NCI-H2227 treated with DMSO at 0.1 percent for 48 hours (cell line): ENCODE measurements at places on chromosomes 1 and 21.

DNA sequence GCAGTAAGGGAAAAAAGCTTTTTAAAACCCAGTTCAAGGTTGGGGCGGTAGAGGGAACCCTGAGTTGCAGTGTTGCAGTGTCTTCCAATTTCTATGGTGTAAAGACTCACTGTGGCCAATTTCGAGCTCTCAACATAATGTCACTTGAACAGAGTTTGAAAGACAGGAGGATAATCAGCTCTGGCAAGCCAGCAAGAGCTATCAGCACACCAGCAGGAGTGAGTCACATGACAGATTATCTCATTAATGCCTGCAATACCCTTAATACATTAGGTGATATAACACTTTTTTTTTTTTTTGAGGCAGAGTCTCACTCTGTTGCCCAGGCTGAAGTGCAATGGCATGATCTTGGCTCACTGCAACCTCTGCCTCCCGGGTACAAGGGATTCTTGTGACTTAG lies 22.8 kb downstream of the SLC9C2 start:
- DNase-seq, result no peak

DNA sequence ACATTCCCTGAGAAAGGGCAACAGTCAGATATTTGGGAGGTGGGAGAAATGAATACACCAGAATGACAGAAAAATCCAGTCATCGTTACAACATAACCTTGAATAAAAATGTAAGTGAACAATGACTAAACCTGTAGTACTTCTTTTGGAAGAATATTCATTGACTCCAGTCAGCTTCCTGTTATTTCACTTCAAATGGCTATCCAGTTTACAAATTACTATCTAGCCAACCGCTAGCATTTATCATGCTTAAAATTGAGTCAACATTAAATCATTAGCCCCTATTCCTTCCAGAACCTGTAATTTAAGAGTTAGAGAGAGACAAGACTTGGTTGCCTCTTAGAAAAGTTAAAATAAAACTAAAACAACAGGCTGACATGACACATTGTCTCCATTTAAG lies 33.6 kb downstream of the WLS start:
- DNase-seq, result no peak

GRCh38 chr21:36730291-36731281 lies 31.7 kb downstream of the SIM2 start:
- DNase-seq, result no peak

DNA sequence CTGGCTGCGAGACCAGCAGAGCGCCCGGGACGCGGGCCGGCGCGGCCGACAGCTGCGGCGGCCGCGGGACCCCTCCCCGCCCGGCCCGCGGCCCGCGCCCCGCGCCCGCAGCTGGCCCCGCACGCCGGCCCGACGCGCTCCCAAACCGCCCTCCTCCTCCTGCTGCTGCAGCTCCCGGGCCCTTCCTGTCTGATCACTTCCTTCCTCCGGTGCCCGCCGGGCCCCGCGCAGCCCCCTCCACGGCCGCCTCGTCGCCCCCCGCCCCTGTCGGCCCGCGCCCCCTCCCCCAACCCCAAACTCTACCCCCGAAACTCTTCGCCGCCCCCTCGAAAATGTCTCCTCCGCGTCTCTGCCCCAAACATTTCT lies 594 bp downstream of the LUZP1 start:
- DNase-seq, result peak; percentile 34

GRCh38 chr1:87968197-87968955 lies 639.7 kb downstream of the LMO4 start:
- no peak for DNase-seq

DNA sequence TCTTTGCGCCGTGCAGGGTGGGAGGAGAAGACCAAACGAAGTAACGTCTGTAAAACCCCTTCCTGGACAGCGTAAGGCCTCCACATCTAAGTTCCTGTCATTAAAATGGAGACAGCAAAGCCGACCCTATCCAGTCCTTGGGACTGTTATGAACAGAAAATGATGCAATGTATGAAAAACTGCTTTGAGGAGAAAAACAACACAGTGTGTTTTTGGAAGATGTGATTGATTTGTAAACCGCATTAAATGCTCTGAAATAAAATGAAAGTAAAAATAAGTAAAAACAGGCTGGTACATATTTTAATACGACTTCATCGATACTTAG lies 827 bp upstream of the URB1 start:
- peak; percentile 62 for DNase-seq

DNA sequence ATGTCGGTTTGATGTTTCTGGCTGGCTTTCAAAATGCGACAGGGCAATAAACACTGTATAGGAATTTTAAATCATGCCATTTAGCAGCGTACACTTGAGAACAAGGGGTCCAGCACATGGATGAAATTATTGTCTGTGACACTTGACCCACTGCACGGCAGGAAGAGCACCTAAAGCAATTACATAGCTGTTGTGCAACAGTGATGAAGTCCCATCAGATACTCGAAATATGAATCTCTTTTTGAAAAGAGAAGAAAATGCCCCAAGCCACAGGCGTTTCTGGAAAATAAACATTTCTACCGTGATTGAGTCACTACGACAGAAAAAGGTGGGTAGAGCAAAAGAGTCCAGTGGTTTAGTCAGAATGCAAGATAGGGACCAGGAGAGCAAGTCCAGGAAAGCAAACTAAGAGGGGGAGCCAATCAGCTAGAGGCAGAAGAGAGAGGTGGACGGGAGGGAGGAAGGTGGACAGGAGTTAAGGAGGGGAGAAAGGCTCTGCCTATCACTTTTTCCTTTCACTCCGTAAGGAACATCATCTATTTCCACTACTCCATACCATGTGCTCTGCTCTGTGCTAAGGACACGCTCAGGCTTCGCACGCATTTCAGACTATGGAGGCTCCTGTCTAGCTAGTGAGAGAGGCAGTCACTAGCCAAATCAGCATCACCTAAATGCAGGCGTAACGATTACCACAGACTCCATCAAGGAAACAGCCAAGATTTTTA lies 6.4 kb downstream of the DSCAM start:
- DNase-seq, result no peak

- DNase-seq, result no peak
Observed at GRCh38 chr1:2240270-2241156, 12.4 kb downstream of the SKI start.

GRCh38 chr1:54624466-54625464 lies 1.4 kb upstream of the FAM151A start:
- DNase-seq, result no peak

DNA sequence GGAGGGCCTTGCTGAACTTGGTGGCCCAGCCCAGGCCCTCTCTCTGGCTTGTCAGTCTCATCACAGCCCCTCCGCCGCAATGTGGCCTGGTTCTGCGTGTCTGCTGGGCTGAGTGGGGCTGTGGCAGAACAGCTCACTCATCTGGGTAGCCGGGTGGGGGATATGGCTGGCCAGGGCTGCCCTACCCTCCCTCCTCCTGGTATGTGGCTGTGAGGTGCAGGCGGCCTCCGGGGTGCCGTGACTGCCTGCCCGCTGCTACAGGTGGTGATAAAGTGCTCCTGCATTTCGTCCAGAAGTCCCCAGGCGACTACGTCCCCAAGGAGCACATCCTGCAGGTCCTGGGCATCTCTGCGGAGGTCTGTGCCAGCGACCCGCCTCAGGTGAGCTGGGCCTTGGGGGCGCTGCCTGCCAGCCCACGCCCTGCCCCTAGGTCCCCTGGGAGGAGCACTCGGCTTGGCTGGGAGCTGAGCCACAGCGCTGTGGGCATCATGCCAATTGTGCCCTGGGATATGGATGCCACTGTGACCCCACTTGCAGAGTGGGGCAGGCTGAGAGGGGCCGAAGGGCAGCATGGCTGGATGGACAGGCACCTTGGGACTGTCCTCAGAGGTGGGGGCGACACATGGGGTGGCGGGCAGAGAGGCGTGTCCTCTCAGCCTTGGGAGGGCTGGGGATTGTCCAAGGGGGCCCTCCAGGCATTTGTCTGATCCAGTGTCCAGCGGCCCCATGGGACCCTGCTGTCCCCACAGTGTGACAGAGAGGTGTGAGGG lies 2.3 kb downstream of the PRXL2B start:
- DNase-seq, result no peak

DNA sequence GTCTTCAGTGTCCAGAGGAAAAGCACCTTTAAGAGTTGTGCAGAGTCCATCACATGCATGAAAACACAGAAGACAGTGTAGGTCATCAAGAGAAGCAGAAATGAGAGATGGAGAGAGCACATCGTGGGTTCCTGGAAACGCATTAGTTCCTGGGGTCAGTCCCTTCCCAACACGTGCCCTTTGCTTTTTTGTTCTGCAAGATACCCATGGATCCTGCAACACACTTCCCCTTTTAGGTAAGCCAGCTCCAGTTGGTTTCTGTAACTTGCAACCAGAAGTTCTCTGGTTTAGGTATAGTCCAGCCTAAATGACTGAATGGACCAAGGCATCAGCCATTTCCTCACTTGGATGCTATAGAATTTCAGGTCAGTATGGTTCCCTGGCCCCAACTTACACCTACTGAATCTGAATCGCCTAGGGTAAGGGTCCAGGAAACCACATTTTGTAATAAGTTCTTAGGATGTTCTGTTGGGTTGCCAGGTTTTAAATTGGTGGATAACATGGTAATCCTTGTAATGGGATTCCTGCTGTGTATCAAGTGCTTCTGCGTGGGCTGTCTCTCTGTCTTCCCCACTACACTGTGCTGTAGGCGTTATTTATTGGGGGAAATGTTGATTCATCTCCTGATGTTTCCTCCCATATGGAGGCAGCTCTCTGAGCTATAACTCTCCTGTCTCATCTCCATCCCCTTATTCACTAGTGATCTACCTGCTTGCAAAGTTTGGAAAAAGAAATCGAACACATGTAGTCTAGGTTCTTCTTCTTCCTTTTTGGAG lies 230.6 kb downstream of the TNR start:
- DNase-seq, result no peak

DNA sequence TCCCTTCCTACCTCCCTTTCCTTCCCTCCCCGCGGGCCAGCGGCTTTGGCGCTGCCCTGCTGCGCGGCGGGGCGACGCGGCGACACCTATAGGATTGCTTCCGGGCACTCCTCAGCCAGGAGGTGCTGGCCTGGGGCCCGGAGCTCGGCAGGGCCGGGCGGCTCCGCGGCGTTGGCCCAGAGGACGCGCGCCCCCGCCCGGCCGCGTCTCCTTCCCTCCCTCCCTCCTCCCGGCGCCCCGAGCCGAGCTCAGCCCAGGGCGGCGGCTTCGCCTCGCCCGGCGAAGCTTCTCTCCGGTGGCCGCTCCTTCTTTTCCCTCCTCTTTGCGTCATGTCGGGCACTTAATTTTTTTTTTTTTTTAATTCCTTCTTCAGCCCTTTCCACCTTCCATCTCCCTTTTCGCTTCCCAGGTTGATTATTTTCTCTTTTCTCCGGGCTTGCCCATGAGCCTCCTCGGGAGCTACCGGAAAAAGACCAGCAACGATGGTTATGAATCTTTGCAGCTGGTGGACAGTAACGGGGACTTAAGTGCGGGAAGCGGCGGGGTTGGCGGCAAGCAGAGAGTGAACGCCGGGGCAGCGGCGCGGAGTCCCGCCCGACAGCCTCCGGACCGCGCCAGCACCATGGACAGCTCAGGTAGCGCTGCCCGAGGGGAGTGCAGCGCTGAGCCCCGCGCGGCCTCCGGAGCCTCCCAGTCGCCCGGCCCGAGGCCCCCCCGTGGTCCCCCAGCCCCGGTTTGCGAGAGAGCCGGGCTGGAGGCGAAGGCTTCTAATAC lies at the start of gene DNAJC6:
DNAJC6 (plus strand) TSS at position 240 of the 774 bp plus-strand sequence; CDS start at position 443, 203 bp downstream.
- DNase-seq, result peak; percentile 71
